ENCODE measurements at places on chromosomes 12 and 14.

- DNase-seq = no peak
Observed at GRCh38 chr14:72826039-72826438, 67.9 kb downstream of the DPF3 start.

- DNase-seq = no peak
Observed at GRCh38 chr12:1505576-1505975, 88.8 kb downstream of the FBXL14 start.

DNA sequence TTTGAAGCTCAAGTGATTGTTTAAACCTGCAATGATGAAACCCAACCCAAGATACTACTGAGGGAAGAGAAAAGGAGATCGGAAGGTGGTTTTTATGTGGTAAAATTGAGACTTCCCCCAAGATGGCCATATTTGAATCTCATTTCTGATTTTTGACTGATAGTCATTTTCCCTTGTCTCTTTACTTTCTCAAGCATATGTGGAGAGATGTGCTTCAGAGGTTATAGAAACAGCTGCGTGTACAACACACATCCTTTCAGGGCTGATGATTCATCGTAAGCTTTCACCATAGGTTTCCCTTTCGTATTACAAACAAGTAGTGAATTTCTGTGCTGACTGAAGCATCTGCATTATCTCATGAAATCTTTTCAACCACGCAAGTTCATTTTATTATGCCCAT, 276.2 kb downstream of the EMP1 start:
- no peak for DNase-seq

GRCh38 chr12:89126712-89127111, 225.6 kb downstream of the DUSP6 start:
- DNase-seq = no peak

GRCh38 chr12:102167821-102168604, 29.6 kb downstream of the PMCH start:
- DNase-seq = no peak

DNA sequence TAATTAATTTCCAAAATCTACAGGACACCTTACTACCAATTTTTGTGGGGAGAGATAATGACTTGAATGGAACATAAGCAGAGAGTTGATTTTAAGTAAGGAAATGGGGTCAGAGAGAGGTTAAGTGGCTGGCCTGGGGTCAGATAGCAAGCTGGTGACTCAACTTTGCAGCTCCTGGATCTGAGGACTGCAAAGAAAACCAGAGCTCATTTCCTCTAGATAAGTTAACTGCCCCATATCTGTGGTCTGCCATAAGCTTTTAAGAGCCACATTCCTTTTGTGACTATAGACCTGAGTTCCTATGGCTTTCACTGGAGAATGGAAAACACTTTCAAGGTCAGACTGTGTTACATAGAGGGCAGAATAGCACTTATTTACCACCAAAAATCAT, 201.2 kb upstream of the PRICKLE1 start:
- peak; percentile 57 for DNase-seq

DNA sequence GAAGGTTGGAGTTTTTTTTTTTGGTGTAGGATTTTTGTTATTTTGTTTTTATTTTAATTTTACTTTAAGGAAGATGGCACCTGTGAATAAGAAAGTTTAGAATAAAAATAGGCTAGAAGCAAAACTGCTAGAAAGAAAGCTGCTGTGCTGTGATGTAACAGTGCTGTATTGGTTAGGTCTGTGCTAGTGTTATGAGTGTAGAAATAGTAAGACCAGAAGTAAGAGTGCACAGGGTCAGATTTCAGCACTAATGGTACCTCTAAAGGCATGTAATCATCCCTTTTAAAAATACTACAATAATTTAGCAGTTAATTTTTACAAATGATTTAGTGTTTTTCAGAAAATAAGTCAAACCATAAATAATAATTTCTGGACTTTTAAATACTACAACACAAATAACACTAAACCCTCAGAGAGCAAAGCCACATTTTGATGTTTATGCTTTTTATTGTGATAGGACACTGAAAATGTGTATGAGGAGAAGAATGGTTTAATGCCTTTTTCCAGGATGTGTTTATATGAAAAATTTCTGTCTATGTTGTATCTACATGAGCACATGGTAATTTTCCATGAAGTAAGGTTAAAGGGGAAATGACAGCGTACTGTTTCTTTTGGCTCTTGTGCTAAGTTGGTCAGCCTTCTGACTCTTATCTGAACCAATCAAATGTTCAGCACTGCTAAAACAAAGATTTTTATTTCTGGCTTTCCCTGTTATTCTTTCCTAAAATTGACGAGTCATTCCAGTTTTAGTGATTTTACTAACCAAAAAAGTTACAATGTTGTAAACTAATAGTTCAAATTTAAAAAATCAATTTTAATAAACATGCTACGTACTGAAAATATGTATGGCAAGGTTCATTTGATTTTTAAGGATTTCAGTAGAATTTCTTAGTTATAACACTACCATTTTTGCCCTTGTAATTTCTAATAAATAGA, 96.1 kb downstream of the PPHLN1 start:
- peak; percentile 59 for DNase-seq

- DNase-seq = no peak
Observed at GRCh38 chr14:85789506-85789905, 259.6 kb downstream of the FLRT2 start.

GRCh38 chr14:38143659-38144505, 63.8 kb upstream of the SSTR1 start:
- peak; percentile 78 for DNase-seq

DNA sequence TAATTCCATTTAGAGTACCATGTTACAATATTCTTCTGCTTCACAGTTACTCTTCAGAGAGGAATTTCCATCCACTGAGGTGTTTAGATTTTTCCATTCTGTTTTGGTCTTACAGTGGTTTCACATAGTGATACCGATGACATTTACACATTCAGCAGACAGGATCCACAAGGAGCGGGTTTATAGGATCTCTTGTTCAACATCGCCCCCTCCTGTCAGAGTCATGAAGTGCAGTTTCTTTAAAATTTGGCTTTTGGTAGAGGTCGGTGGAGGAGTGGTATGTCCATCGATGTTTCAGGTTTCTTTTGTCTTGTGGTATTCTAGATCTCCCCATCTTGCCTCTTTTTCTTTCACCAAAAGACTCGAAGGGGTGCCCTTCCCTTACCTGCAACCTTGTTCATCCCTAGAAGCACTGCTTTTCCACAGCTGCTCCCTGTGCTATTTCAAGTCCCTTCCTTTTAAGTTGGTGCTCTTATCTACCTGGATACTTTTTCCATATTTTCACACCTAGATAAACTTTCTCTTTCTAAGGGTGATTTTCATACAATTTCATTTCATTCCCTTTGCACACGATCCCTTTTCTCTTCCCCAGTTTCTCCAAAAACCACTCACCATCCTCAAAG, 181.3 kb downstream of the ITPR2 start:
- peak; percentile 61 for DNase-seq

- DNase-seq = no peak
Observed at GRCh38 chr12:53975479-53976152, 862 bp upstream of the HOTAIR start.

DNA sequence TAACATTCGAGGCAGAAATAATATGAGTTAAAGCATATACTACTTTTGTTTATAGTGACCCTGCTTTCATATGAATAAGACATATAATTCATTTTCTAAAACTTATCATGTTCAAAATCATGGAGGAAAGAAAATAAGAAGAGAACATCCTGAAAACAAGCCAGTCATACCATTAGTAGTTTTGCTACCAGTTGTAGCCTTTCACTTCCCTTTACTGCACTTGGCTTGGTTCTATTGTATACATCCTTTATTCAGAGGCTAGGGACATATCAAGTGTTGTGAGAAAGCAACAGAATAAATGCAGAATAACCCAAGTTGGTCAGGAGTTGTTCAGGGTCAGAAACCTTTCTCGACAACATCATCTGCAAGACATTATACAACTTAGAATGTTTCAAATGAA, 598.7 kb downstream of the SOX5 start:
- no peak for DNase-seq

DNA sequence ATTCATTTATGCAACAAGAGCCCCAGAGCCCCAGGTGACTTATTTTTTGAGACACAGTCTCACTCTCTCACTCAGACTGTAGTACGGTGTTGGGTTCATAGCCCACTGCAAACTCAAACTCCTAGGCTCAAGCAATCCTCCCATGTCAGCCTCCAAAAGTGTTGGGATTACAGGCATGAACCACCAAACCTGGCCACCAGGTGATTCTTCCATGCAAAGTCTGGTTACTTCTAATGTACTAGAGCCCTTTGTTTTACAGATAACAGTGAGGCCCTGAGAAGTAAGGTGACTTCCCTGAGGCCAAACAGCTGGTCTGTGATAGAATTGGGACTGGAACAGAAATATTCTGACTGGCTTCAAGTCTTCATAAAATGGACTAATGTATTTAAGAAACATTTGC, 10.0 kb upstream of the KCNK10 start:
- no peak for DNase-seq

DNA sequence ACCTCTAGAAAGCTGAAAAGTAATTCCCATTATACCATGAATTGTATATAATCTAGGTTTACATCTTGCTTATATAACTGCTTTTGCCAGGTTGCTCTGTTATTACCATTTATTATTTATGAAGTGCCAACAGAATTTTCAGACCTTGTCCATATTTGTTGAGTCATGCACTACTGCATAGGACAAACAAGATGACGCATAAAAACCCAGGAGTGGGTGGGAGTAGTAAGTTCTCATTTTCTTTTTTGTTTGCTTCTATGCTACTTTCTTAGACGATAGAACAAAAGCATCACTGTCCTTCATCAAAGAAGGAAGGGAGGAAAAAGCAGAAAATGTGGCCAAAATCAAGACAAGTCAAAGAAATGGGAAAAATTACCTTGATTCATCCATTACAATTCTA, 119.0 kb upstream of the RASSF8 start:
- DNase-seq = no peak
